ENCODE measurements at places on chromosomes 1 and 21.

GRCh38 chr21:44994695-44995342, 55.0 kb downstream of the SLX9 start:
- no peak for DNase-seq

- no peak for DNase-seq
Observed at GRCh38 chr21:41559658-41560631, 52.0 kb upstream of the TMPRSS2 start.

GRCh38 chr1:28247612-28248272, 11.6 kb upstream of the SESN2 start:
- DNase-seq, result no peak

DNA sequence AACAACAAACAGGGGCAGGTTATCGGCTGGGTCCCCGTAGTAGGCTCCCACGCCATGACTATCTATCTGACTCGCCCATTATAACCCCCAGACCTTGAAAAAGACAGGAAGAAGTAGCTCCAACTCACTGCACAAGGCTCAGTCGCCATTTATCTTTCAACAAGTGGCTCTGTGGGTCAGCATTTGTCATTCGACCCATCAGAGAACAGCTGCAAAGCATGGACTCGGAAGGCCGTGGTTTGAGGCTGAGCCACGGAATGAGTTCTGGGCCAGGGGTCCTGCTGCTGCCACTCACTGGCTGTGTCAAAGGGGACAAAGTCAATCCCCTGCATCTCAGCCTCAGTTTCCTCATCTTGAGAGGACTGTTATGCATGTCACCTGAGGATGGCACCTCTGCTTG, 131.0 kb downstream of the DMRTA2 start:
- DNase-seq, result no peak

- DNase-seq, result no peak
Observed at GRCh38 chr1:173243300-173243699, 36.2 kb upstream of the TNFSF4 start.

- no peak for DNase-seq
Observed at GRCh38 chr1:205530116-205530515, 25.6 kb downstream of the CDK18 start.

Measured in NCI-H187 (cell line).